ENCODE measurements at places on chromosomes 13 and 19. TPM values are rescaled to one million over a fixed set of nuclear protein-coding genes. Genes with fewer than 3 reads are reported as not detected.

The WBP4 gene
- 4.4 TPM for total RNA-seq

DNA sequence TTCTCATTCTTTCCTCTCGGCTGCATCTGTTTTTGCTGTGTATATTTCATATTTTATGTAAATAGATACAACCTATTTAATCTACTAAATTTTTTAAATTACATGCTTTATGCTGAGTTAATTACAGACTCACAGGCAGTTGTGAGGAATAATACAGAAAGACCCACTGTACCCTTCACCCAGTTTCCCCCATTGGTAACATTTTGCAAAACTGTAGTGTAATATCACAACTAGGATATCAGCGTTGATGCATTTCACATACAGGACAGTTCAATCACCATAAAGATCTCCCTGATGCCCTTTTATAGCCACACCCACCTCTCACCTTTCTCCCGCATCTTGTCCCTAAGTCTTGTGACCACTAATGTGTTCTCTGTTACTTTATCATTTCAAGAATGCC lies 43.5 kb downstream of the GSX1 start:
- DNase-seq: no peak

DNA sequence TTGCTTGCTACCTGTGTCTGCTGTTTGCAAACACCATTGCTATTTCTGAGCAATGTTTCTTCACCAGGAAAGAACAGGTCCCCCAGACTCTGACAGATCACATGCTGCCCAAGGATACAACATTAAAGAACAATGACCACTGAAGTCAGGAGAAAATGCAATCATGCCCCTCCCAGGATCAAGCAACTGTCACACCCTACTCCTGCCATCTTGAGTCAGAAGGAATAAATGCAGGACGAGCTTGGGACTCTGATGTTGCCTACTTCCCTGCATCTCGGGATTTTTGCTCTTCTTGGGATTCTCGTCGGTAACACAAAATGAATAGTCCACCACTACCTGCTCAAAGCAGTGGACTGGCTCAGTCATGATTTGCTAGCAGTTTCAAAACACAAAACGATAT lies 490.6 kb downstream of the COG6 start:
- DNase-seq: no peak

GRCh38 chr19:35830986-35831385 lies 18.3 kb upstream of the PRODH2 start:
- DNase-seq: no peak

DNA sequence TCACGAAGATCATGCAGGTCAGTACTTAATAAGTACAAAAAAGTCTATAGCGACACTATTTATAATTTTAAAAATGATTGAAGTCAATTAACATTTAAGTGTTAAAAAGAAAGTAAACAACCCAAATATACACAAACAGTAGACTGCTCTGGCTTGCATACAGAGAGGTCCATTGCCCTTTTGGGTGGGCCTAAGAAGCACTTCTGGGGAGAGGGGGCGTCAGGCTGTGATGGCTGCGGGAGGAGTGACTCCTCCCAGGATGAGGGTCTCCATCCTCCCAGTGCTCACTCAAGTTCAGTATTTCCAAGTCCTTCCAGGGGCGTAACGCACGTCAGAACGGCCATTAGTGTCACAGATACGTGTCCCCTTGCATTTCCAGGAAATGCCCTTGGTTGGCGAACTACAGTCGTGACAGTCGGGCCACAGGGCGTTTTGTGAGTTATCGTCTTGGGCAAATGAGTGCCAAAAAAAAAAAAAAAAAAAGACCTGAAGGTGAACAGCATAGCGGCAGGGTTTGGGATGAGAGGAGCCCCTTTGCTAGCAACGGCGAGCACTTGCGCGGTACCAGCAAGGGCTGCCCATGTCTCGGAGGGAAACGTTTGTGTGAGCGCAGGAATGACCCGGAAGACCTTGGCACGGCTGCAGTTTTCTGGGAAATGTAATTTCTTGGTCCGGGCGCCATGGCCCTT lies at the start of gene SCGB2B2:
Gene SCGB2B2, minus strand, starts transcription at position 463 of the 689 bp plus-strand sequence. CDS start 82,596 bp downstream, outside the sequence.
- peak; percentile 33 for DNase-seq

DNA sequence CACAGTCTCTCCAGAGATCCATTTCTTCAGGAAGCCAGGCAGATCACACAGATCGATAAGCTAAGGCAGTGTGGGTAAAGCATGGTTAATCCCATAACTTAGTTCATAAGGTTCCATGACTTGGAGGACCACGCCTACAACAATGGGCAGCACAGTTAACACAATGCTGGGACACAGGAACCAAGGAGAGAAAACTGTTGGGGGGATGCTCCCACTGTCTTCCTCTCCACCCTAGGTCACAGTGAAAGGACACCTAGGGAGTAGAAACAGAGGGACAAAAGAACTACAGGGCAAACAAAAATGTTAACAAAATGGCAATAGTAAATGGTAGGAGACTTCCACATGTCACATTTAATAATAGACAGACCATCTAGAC lies 20.8 kb upstream of the ZNF181 start:
- no peak for DNase-seq

GRCh38 chr13:23993680-23993985 lies 96.3 kb upstream of the C1QTNF9B start:
- no peak for DNase-seq
